ENCODE measurements at places on chromosomes 5 and 9. TPM values are rescaled to one million over a fixed set of nuclear protein-coding genes. Genes with fewer than 3 reads are reported as not detected.

CSF1R gene
- total RNA-seq = 125 TPM

FBN2 gene
- 1.5 TPM for total RNA-seq

ADAM19 gene
- total RNA-seq = 42.8 TPM

OBP2B gene
- not detected for total RNA-seq

STK32A gene
- 6.4 TPM for total RNA-seq

DNA sequence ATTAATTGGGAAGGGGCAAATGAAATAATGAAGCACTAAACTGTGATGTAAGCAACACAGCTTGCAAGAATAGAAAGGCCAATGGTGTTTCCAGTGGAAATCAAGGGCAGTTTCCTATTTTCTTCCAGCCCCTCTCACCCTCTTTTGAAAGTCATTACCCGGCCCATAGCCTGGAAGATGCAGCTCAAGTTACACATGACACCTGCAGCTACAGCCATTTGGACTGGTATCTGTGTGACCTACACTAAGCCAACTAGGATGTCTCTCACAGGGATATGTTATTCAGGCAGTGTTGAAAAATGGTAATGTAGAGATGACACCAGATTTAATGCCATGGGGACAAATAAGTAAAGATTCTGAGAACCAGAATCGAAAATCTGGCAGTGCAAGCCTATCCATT, 439.4 kb upstream of the ZNF462 start:
- DNase-seq = no peak

- no peak for DNase-seq
These were observed 22.3 kb downstream of the PSMB7 start for GRCh38 chr9:124392871-124393460.

- DNase-seq = no peak
These were observed 16.0 kb downstream of the FAM174A start for GRCh38 chr5:100551183-100551582.

DNA sequence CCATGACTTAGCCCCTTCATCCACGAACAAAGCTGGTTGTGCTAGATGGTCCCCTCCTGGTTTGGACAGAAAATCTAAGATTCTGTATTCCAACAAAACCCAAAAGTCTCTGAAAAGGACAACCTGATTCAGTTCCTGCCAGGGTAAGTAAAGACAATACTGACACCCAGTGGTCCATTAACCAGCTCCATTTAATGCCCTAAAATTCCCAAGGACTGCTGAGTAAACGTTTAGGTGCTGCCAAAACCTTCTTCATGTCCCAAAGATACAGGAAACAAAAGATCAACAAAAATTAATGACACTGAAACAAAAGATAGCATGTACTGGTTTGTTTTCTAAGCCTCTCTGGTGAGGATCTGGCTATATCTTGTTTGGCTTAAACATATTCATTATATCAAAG, 25.3 kb upstream of the PPP1R2B start:
- DNase-seq = no peak

- no peak for DNase-seq
These were observed 141.5 kb downstream of the TSSK1B start for GRCh38 chr5:113293068-113293974.

DNA sequence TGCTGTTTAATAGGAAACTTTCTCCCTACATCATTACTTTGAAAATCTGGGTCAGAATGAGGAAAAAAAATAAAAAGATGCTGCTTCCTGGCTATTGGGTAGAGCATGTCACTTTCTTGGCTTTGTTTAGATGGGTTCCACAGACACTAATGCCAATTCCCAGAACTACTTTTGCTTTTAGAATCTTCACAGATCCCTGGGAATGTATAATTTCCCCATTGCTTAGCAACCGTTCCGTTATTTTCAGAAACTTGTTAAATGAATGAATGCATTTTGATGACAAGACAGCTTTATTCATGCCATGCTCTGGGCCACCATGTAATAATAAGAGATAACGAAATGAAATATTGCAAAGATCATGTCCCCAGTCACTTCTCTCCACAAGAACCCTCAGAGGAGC, 126.5 kb upstream of the TRPC7 start:
- DNase-seq = no peak

- no peak for DNase-seq
These were observed 103.5 kb downstream of the GCNT1 start for GRCh38 chr9:76562511-76562911.
